Osteoblast (primary cell): ENCODE measurements at places on chromosomes 1 and 21. TPM values are rescaled to one million over a fixed set of nuclear protein-coding genes. Genes with fewer than 3 reads are reported as not detected.
A peak's percentile ranks its signal among the peaks of the same experiment; 100 is the strongest.

Gene NEGR1
- 18.1 and 22.7 TPM in 2 replicates for total RNA-seq

DNA sequence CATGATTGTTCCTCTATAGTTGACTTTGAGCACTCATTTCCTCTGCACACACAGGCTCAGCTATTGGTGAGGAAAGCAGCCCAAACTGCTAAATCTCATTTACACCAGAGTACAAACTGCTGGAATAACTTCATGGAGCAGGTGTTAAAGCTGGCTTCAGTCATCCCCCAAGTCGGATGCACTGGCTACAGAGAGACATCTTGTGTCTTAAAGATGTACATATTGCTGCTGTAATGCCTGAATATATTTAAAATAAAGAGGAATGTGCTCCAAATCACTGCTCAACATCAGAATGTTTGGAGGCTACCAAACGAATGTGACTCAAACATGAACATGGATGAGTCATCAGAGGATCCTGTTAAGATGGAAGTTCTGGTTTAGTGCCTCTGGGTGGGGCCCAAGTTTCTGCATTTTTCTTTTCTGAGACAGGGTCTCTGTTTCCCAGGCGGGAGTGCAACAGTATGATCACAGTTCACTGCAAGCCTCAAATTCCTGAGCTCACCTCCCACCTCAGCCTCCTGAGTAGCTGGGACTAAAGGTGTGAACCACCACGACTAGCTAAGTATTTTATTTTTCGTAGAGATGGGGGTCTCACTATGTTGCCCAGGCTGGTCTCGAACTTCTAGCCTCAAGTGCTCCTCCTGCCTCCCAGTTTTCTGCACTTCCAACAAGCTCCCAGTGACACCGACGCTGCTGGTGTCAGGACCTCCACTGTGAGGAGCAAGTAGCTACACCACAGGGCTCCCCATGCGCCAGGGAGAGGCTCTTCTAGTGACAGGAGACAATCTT lies 79.0 kb upstream of the KRTAP19-8 start:
- DNase-seq: peak; percentile 94

Gene C1orf146
- total RNA-seq: not detected in 2 replicates

GRCh38 chr1:3536420-3537195 lies 74.7 kb downstream of the MEGF6 start:
- DNase-seq: no peak

Gene FTCD
- 0.29 and 0.36 TPM in 2 replicates for total RNA-seq

Gene AKR7A3
- total RNA-seq: 0.72 and 1.2 TPM in 2 replicates

GRCh38 chr1:78673120-78673519 lies 23.5 kb downstream of the IFI44 start:
- no peak for DNase-seq
